Foreskin melanocyte (primary cell): ENCODE measurements at places on chromosomes 11 and 22.
A peak's percentile ranks its signal among the peaks of the same experiment; 100 is the strongest.

DNA sequence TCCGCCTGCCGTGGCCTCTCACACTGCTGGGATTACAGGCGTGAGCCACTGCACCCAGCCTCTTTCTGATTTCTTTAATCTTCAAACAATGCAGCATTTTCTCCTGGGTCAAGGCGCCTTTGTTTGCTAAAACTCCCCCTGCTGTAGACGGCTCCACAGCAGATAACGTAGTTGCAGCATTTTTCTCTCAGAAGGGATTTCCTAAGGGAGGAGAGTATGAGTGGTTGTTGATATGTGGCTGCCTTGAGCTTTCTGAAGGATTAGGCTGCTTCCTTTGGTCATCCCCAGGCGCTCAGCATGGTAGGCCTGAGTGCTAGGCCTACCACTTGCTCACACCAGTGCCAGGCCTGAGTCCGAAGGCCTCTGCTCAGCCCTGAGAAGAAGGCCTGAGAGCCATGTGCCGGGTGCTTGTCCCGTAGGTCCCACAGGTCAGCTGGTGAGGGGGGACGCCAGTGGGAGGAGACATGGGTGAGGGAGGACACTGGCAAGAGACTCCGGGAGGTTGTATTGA is 18.1 kb downstream of the SMARCB1 start:
- DNase-seq = no peak

GRCh38 chr22:17489101-17489500 is 74.2 kb upstream of the SLC25A18 start:
- DNase-seq = no peak

GRCh38 chr11:131488238-131488637 is 117.8 kb downstream of the NTM start:
- DNase-seq = no peak

DNA sequence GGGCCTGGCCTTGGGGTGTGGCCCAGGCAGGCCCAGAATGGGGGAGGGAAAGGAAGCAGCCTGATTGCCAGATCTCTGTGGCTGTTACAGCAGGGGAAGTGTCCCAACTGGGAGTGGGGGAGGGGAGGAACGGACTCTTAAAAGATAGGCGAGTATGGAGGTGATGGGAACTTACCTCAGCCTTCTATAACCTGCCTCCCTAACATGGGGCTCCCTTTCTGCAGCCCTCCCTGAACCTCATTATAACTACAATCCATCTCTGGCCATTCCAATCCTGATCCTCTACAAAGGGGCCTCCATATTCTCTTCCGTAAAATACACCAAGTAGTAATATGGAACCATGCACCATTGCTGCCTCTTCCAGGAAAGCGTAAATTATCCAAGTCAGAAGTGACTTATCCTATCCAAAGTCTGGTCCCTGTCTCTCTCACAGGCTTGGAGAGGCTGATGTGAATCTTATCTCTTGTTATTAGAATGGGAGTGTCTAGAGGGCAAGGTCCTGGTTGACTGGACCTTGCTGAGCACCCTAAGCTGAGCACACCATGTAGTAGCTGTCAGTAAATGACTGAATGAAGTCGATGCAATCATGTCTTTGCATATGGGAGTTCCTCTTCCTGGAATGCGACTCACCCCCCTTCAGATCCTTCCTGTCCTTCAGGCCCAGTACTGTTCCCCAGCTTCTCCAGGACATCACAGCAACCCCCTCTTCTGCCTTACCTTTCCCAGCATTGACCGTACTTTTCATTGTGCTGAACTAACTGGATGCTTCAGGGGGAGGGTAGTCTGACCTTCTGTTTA is 5.9 kb downstream of the RHOG start:
- no peak for DNase-seq

DNA sequence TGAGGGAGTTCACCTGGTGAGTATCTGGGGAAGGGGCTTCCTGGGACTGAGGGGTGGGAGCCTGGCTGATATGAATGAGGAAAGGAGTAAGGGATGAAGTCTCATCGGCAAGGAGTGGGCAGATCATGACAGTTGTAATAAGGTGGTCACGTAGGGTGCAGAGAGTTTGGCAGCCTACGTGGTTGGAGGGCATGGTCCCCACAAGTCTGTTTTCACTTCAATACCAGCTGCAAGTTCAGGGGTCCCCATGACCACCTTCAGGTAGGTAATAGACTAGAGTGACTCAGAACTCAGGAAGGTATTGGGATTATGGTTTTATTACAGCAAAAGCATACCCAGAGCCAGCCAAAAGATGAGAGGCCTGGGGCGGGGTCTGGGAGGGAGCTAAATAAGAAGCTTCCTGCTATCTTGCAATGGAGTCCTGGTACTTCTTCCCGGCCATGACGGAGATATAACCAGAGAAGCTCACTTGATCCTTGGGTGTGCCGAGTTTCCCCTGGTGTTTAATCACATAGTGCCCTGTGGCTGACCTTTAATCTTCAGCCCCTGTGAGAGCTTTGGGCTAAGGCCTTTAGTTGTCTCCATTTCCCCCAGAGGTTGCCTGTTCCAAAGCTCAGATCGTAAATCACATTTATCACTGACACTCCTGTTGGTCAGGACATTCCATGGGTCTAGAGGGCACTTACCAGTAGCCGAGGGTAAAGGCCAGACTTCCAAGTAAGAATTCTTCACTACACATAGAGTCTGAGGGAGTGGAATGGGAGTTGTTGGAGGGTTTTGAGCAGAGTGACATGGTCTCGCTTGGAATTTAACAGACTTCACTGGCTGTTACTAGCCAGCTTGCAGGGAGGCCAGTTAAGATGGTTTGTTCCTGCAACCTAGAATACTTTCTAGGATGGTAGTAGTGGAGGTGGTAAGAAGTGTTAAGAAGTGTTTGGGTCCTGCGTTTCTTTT is 9.1 kb downstream of the SLC3A2 start:
- no peak for DNase-seq

GRCh38 chr11:97638641-97639224 is 1248.9 kb downstream of the JRKL start:
- DNase-seq = no peak

DNA sequence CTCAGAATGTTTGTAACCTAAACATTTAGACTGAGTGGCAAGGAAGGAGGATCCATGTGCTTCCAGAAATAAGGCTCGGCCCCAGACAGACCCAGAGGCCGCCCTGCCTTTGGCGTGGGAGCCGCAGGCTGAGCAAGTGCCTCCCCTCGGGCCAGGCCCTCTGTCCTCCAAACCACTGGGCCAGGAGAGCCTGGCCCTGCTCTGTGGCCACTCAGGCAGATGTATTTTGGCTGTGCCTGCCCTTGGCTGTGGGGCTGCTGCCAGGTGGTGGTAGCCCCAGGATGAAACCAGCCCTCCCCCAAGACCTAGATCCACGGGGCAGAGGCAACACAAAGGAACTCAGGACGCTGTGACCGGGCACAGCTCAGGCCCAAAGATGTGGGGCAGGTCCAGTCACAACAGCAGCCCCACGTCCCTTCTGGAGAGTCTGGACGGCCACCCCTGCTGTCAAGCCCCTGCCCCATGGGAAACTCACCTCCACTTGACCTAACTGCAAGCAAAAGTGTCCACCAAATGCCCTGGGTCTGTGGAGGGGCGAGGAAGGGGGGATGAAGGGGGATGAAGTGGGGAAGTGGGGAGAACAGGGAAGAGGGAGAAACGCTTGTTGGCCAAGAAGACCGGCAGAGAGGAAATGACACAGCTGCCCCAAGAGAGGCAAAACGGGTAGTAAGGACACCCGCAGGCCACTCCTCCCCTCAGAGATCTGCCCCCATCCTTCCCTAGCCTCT is 24.0 kb downstream of the PISD start:
- DNase-seq = no peak

GRCh38 chr11:65362320-65362931 is 7.9 kb downstream of the TIGD3 start:
- no peak for DNase-seq

DNA sequence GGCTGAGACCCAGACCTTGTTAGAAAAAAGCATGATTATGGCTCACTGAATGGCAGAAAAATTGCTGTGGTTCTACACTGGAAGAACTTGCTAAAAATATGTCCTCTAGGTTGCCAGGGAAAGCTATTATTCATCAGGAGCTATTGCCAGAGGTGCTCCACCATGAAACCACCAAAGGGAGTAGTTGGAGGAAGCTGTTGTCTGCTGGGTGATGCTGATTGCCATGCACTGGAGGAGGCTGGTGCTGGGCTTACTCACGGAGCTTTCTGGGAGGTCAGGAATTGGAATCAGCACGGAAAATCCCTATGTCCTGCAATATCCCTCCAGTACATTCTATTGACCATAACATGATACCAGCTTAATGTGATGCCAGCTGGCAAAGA is 199.6 kb upstream of the ZBED5 start:
- no peak for DNase-seq

GRCh38 chr11:109424901-109425300 is 2.9 kb downstream of the C11orf87 start:
- no peak for DNase-seq

GRCh38 chr11:72303179-72303578 is 59.2 kb upstream of the PHOX2A start:
- no peak for DNase-seq

GRCh38 chr11:128302425-128303186 is 284.8 kb downstream of the ETS1 start:
- no peak for DNase-seq

DNA sequence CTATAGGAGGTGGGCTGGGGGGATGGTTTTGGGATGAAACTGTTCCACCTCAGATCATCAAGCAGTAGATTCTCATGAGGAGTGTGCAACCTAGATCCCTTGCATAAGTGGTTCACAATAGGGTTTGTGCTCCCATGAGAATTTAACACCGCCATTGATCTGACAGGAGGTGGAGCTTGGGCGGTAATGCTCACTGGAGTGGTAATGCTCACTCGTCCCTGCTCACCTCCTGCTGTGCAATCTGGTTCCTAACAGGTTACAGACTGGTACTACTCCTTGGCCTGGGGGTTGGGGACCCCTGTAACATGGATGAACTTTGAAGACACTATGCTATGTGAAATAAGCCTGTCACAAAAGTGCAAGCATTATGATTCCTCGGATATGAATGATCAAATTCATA is 87.0 kb upstream of the CLNS1A start:
- DNase-seq = no peak

- DNase-seq = peak; percentile 38
These were observed 13.0 kb downstream of the SCN4B start for GRCh38 chr11:118139578-118139977.
